Esophagus squamous epithelium (tissue), 5 donors: ENCODE measurements at places on chromosomes 16 and 17.

DNA sequence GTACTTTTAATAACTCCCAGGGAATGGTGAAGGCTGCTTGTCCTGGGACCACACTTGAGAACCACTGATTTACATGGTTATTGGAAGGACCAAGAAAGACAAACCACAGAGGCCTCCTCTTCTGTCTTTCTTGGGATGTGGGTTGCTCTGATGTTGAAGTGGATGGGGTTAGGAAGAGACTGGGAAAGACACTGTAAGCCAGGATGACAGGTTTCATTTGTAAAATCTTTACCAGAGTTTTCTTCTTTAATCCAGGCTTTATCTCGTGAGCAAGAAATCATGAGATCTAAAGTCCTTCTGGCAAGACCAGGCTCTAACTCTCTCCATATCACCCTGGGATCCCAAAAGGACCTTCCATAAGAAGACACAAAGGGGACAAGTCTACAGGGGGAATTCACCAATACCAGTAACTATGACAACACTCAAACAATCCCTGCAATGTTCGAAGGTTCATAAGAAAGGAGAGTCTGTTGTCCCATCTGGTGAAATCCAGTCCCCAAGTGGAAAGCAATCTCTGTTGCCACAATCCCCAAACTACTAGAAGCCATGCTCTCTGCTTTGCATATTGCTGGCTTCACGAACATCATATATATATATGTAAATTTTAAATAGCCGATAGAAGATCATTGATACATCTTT lies 44.8 kb upstream of the CDRT4 start:
- DNase-seq: no peak

DNA sequence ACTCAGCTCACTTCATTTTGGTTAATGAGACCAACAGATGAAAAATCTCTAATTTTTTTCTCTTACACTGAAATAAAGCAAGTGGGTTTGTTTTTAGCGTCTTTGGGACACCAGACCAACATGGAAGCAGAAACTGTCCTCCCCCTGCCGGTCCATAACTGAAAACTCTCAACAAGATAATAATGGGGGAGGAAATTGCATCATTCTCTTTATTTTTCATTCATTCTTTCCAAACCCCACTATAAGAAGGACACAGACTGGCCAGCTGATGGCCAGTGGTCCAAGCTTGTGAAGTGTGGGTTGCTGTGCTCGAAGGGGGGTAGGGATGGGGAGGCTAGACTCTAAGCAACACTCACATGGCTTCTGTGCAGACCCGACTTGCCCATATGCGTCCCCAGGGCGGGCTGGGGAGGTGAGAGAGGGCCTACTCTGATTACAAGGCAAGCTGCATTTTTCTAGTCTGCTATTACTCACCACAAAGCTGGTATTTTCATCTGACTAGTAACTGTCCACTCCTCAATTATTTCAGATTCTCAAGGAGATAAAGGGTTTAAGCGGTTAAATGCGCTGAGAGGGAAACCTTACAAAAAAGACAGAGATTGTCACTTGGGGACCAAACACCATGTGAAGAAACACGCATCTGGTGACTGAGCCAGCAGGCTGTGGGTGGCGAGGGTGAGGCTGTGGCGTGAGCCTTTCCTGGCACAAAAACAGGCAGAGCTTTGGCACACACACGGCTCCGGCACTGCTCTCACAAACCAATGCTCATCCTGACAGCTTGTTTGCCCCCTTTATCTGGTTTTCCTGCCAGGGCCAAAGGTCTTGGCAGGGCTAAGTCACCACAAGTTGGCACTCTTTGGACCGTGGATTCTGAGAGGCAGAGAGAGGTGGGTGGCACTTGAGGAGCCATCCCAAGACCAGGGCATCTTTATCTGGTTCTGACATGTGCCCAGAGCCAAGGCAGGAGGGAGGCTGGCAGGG lies 38.2 kb downstream of the MARF1 start:
- DNase-seq: no peak

DNA sequence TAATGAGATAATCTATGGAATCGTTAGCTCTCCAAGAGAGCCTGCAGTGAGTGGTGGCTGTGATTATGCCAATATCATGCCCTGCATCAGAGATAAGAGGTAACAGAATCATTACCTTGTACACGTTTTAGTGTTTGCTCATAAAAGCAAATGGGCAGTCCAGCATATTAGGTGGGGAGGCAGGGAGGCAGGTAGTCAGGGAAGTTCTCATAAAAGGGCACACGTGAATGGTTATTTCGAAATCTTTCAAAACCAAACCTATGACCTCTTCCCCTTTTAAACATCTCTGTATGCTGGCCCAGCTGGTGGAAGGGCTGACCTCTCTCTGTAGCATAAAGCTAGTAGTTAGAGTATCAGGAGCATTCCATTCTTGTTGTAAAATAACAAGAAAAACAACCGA lies 51.7 kb downstream of the VAT1L start:
- no peak for DNase-seq

GRCh38 chr16:72722552-72722951 lies 325.4 kb downstream of the ZFHX3 start:
- no peak for DNase-seq

DNA sequence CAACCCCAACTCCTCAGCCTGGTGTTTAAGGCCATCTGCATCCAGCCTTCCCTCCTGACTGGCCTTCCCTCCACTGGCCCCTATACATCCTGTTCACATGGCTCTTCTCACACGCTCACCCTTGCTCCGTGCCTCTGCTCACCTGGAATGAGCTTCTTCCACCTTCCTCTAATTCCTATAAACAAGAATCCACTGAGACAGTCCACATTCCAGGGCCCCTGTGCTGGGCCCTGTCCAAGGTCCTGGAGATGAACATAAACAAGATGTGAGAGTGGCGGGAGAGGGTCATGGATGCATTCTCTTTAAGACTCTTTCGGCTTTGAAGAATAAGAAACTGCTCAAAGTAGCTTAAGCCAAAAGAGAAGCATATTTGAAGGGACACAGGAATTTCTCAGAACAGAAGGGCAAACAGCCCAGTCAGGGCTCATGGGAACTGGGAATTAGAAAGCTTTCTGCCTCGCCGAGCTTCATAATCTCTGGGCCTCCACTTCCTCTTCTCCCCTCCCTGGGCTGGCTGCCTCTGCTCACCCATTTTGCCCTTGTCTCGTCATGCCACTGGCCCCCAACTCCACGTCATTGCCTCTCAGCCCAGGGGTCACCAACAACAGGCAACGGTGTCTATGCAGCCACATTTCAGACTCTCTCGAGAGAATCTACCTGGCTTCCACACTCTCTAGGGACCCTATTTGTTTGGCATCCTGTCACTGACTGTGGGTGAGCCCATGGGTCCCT lies 13.5 kb downstream of the SPPL2C start:
- DNase-seq: no peak

GRCh38 chr16:31127182-31127581 lies 8.3 kb downstream of the PRSS8 start:
- no peak for DNase-seq

- DNase-seq: no peak
These were observed 1.1 kb upstream of the P2RX5 start for GRCh38 chr17:3697103-3697476.

GRCh38 chr17:20059728-20060188 lies 50.6 kb downstream of the SPECC1 start:
- DNase-seq: no peak

GRCh38 chr17:46764000-46764708 lies 54.3 kb downstream of the WNT3 start:
- DNase-seq: no peak

DNA sequence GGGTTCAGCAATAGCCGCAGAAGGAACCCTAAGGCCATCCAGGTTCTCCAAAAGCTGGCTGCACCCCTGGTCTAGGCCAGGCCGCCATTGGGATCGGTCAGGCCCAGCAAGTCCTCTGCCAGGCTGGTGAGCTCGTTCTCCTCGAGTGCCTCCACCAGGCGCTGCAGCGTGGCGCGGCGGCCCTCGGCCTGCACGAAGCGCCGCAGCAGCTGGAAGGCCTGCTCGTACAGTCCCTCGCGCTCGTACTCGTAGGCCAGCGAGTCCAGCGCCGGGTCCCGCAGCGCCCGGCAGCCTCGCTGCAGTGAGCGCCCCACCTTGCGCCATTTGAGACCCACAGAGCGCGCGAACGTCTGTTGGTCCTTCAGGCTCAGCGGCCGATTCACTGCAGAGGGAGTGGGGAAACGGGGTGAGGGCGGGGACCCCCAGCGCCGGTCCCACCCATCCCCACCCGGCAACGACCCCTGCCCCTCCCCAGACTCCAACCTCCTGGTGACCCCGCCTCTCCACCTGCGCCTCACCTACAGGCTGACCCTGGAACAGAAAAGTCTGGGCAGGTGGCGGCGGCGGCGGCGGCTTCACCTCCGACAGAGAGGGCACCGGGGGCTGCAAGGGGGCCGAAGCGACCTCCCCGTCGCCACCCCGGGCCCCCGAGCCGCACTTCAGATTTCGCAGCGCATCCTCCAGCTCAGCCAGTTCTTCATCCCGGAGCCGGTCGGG lies 3.9 kb upstream of the B3GNT9 start:
- no peak for DNase-seq

GRCh38 chr16:88901718-88902337 lies 35.4 kb upstream of the PABPN1L start:
- no peak for DNase-seq

DNA sequence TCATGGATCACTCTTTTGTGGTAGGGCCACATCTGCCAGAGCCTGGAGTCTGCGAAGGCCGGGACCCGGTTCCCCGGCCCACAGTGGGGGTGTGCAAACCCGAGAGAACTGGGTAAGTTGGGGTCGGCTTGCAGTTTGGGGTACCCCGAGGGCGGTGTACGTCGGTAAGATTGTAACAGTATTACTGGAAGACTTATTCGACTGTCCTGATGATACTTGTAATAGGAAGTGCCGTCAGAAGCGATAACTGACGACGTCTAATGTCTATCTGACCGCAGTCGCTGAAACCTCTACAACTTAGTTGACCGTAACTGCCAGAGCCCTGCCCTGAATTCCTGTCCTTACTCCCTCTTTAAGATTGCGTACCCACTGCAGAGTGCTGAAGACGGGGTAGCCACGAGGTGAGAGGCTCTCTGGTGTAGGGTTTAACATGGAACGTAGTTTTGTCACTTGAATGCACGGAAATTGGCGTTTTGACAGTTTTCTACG lies 24.0 kb downstream of the TRPV2 start:
- no peak for DNase-seq

GRCh38 chr16:66231452-66232160 lies 134.9 kb upstream of the CDH5 start:
- DNase-seq: no peak

GRCh38 chr17:29180788-29181160 lies 576 bp upstream of the MYO18A start:
- no peak for DNase-seq
